Eye (tissue), 1 donor: ENCODE measurements at places on chromosomes 3 and 15.

GRCh38 chr3:197408177-197408957 lies 110.0 kb upstream of the DLG1 start:
- DNase-seq, result no peak

DNA sequence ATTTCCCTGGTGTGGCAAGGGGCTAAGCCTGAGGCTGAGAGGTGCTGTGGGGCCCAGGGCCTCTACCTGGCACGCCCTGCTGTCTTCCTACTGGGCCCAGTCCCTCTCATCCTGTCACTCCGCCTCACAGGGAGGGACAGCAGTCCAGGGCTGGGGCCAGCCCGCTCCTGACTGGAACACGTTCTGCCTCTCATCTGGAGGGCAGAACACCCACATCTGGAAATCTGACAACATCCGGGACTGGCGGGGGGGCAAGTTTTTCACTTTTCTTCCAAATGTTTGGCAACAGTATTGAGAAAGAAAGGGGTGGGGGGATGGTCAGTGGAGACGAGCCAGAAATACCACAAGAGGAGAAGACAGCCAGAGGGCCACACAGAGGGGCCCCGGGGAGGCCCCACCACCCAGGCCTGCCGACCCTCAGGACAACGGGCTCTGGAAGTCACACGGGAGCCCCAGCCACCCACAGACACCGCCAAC lies 1.8 kb upstream of the MYL3 start:
- DNase-seq, result no peak

DNA sequence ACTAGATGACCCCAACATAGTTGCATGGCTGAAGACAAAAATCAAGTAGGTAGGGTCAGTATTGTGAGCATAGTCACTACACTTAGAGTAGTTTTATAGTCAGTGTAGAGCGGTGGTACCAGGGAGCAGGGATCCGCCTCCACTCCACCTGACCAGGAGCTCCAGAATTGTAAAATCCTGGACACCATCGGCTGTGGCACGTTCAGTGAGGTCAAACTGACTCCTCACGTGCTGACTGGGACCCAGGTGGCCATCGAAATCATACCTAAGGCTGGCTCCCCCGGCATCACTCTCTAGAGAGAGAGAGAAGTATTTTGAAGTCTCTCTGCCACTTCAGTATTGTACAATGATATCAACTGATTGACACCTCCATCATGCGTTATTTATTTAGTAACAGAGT lies 59.7 kb upstream of the TAMM41 start:
- DNase-seq, result no peak

DNA sequence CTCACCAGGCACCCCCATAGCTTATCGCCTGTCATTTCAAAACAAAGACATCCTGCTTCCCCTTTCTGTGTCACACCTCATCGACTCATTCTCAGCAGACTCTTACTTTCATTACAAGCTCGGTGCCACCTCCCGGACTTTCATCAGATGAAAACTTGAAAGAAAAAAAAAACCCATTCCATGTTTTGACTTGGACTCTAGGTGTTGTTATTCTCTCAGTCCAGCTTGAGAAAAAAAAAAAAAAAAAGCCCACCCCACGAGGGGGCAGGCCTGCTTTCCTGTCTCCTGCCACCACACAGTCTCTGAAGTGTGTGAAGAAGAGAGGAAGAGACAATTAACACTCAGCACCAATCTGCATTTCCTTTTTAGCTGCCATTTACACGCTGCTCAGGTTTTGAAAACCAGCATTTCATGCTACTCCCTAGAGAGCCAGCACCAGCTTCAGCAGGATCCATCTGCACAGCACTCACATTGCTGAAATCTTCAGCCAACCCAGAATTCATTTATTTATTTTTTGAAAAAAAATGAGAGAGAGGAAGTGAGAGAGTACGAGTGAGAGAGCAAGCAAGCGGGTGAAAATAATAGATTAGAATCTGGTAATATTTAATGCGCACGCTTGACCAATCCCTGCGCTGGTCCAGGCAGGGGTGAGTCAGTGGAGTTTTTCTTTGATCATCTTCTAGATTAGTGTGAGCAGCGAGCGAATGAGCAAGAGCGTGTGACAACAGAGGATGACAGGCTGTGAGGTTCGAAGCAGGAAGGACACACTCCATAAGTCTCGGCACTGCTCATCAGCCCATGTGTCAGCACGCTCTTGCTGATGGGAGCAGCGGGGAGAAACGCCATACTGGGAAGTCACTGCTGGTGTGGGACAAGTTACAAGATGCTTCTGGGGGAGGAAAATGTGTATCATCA lies 23.5 kb downstream of the ZNF80 start:
- DNase-seq, result peak; percentile 77

DNA sequence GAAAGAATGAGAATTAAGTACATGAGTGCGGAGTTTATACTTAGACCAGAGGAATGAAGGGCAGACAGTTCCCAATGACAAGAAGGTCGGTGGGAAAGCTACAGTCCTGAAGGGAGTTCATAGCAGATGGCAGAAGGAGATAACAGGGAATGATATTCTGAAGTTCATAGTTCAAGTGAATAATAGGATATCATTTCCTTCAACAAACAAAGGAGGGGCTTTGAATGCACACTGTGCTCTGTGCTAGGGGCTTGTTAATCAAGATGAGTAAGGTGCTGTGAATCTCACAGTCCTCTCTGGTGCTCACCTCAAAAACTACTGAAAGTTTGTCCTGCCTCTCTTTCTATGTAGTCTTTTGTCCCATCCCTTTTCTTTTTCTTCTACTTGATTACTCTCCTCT lies 41.9 kb downstream of the SIDT1 start:
- peak; percentile 13 for DNase-seq

- DNase-seq, result peak; percentile 80
Measured at GRCh38 chr15:70387081-70387480, 289.4 kb upstream of the TLE3 start.

DNA sequence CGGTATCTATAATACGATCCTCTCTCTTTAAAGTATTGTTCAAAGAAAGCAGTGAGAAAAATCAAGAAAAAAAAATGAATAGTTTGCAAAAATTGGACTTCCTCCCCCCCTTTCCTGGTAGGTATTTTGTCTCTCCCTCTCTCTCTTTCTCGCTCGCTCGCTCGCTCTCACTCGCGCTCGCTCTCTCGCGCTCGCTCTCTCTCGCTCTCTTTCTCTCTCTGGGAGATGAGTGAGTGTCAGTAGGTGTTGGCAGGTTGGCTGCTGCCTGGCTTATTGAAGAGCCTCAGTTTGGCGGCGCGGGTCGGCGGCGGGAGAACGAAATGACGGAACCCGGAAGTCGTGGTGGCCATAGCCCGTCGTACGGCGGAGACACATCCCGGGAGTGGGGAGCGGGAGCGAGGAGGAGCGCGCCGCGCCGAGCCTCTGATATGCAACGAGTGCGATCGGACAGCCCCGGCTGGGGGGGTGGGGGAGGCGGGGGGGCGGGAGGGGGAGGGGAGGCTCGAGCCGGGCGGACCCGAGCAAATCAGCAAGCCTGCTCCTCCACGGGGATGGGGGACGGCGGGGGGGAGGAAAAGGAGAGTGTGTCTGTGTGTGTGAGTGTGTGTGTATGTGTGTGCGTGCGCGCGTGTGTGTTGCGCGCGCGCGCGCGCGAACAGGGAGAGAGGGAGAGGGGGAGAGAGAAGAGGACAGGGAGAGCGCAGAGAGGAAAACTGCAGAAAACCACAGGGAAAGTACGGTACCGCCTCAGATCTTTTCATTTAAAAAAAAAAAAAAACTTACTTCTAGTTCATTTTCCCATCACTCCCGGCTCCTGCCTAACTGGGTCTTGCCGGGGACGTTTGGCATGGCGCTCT lies at the start of gene MEIS2:
TSS of gene MEIS2 (minus strand) at position 441 of the 857 bp plus-strand sequence. CDS start 1,083 bp downstream, outside the sequence.
- peak; percentile 96 for DNase-seq

- no peak for DNase-seq
Measured at GRCh38 chr3:189519458-189519857, 111.7 kb upstream of the TP63 start.

DNA sequence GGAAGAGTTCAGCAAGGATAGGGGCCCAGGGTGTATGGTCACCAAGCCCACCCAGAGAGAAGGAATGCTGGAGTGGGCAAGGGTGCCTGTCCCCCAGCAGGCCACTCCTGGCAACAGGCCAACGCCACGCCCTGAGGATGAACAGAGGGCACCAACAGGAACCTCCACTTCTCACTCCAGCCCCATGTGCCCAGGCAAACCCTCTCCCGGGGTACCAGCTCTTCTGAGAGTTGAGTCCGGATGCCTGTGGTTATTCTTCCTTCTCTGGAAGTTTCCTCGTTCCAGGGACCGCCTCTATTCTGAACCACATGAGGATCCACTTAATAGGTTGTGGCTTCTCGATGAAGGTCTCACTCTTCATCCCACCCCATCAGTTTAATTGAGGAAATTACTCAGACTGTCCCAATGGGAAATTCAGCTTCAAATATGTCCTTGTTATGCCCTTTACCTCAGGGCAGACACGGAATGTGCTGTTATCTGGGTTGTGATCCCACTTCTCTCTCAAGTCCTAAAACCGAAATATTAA lies 114.3 kb downstream of the LIPC start:
- DNase-seq, result no peak

DNA sequence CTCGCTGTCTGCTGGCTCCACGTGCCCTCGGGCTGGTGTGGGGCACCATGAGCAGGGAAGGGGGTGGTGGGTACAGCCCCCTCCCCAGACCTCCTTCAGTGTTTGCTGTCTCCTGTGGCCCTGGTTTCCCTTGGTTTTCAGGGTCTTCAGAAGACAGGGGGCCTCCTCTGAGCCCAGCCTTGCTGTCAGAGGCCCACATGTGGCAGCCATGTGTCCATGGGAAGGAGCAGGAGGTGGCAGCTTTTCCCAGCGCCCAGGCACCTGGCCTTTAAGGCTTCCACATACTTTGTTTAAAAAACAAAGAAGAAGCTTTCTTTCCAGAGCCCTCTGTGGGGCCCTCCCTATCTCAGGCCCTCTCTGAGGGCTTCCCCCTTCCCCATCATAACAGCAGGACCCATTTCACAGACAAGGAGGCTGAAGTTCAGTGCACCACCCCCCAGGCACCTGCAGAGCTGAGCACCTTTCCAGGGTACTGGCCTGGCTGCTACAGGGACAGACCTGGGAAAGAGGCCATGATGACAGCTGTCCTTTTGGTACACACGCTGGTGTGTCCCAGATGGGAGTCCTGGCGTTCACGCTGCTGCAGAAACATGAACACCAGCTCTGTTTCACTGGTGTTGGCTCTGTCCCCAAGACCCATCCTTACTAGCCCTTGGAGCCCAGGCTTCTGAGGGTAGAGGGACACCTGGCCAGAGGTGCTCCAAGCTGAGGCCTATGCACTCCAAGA lies 73.7 kb downstream of the DNAJB8 start:
- no peak for DNase-seq

GRCh38 chr15:57762302-57762701 lies 55.8 kb downstream of the POLR2M start:
- DNase-seq, result no peak

GRCh38 chr3:141537856-141538255 lies 51.0 kb downstream of the RASA2 start:
- no peak for DNase-seq

DNA sequence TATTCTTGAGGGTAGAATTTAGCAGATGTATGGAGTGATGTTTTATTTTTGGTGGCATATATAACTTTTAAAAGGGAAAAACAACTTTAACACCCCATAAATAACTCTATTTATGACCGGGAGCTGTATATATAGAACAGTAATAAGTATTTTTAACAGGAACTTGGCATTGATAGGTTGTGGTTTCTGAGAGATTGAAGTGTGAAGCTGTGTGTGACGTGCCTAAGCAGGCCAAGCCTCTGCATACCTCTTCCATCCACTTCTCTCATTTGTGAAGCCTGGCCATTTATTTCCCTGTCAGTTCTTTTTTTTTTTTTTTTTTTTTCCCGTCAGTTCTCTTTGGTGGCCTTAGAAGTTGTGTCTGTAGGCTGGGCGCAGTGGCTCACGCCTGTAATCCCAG lies 23.0 kb downstream of the RBM5 start:
- DNase-seq, result no peak

- no peak for DNase-seq
Measured at GRCh38 chr3:182925330-182925943, 54.9 kb downstream of the DCUN1D1 start.

DNA sequence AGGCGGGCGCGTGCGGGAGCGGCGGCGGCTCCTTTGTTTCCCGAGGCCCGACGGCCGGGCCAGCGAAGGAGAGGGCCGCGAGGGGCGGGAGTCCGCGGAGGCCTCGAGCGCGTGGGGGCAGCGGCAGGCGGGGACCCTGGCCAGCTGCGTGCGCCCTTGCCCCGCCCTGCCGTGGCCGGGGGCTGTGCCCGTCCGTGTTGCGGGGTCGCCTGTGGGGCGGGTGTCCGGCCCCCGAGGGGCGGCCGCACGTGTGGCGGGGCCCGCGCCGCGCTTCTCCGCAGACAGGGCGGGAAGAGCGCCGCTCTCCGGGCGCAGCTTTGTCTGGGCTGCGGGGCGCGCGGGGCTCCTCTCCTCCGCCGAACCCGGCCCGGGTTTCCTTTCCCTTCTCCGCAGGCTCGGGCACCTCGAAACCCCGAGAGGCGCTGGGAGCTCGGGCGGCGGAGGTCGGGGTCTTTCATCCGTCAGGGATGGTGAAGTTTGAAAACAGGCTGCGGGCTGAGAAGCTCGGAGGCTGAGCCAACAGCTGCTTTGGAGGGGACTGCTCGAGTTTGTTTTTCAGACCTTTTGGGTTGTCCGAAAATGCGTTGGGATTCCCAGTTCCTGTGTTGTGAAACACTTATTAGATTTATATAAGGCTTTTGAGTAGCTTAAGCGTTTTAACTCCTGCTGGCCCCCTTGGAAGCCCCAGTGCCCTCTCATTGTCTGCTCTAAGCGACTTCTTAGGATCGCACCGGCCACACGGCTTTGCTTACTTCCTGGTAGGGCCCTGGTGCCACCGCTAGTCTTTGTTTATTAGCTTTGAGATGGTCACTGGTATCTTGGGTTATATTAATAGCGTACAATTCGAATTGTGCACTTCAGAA lies 817 bp downstream of the USP3 start:
- peak; percentile 87 for DNase-seq

DNA sequence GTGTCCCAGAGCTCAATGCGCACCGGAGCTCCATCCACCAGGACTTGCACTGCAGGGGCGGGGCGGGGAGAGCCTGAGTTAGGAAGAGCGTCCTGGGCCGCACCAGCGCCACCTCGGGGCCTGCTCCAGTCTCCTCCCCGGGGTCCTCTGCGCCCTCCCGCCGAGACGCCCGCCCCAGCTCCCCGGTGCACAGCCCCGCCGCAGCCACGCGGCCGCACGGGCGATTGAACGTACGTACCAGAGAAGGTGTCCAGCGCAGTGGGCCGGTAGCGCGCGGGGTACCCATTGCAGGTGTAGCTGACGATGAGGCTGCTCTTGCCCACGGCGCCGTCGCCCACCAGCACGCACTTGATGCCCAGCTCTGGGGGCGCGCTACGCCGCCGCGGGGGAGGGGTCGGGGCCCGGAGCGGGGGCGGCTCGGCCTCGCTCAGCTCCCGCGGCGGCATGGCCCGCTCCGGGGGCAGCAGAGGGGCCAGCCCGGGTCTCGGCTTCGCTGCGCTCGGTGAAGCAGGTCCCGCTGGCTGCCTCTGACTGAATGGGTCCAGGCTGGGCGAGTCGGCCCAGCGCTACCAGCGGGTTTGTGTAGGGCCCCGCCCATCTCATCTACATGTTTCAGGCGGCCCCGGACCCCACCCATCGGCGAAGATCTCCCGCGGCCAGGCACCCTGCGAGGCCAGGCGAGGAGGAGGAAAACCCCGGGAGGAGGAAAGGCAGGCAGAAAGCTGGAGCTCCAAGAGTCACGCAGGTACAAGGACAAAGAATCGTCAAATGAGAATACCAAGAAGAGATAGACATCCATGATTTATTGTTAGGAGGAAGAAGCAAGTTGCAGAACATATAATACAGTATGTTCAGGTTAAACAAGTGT lies at the start of gene RHOV:
TSS of gene RHOV (minus strand) at position 541 of the 868 bp plus-strand sequence. CDS start at position 446, 95 bp downstream.
- peak; percentile 79 for DNase-seq

- DNase-seq, result no peak
Measured at GRCh38 chr3:27746838-27747237, 24.7 kb upstream of the EOMES start.
